Cardiac muscle cell (in vitro differentiated cells and primary cell): ENCODE measurements at places on chromosomes 4 and X. TPM values are rescaled to one million over a fixed set of nuclear protein-coding genes. Genes with fewer than 3 reads are reported as not detected.

DKC1 gene
- 15.1 and 30.9 TPM in 2 replicates for total RNA-seq

CXorf49 gene
- not detected in 2 replicates for total RNA-seq

PDK3 gene
- 55.0 and 60.0 TPM in 2 replicates for total RNA-seq

SPIN2A gene
- 0.51 and 1.3 TPM in 2 replicates for total RNA-seq

EGFL6 gene
- total RNA-seq, result 0.07 TPM in 1 of 2 replicates, not detected in the other

MUC7 gene
- total RNA-seq, result not detected in 2 replicates

LGI2 gene
- 4.8 and 7.2 TPM in 2 replicates for total RNA-seq

GRCh38 chrX:73262991-73263390, 48.3 kb upstream of the NAP1L2 start:
- no peaks in the 10 kb centered on the region for H3K27me3 ChIP-seq
- H3K4me3 ChIP-seq, result no peak overlapping the region
- DNase-seq, result no peak
- H3K27ac ChIP-seq, result no peak overlapping the region

DNA sequence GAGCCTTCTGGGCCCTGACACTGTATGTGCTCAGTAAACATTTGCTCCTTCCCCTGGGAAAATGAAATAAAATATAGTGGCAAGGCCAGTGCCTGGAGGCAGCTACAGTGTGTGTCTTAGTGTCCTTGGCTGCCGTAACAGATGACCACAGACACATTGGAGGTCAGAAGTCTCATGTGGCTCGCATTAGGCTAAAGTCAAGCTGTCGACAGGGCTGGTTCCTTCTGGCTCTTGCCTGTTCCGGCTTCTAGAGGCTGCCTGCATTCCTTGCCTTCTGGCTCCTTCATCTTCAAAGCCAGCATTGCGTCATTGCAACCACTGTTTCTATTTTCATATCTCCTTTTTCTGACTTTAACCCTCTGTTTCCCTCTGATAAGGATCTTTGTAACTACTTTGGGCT, 83.6 kb upstream of the STX18 start:
- DNase-seq, result peak; percentile 63
- no peak overlapping the region for H3K4me3 ChIP-seq
- peaks cover 7% of the 10 kb centered on the region for H3K4me1 ChIP-seq
- H3K27ac ChIP-seq, result no peak overlapping the region

- no peaks in the 10 kb centered on the region for H3K4me1 ChIP-seq
- no peak for DNase-seq
- H3K27me3 ChIP-seq, result no peaks in the 10 kb centered on the region
- no peak overlapping the region for H3K27ac ChIP-seq
- no peaks in the 10 kb centered on the region for H3K36me3 ChIP-seq
- H3K4me3 ChIP-seq, result no peak overlapping the region
Observed at GRCh38 chr4:16011173-16011572, 48.2 kb upstream of the FGFBP2 start.

- DNase-seq, result no peak
- H3K4me3 ChIP-seq, result no peak overlapping the region
- H3K27me3 ChIP-seq, result no peaks in the 10 kb centered on the region
- H3K36me3 ChIP-seq, result peaks cover 17% of the 10 kb centered on the region
Observed at GRCh38 chr4:20487446-20487845, 212.8 kb upstream of the PACRGL start.

GRCh38 chr4:78652282-78652876, 100.8 kb downstream of the ANXA3 start:
- no peaks in the 10 kb centered on the region for H3K4me1 ChIP-seq
- no peaks in the 10 kb centered on the region for H3K27me3 ChIP-seq
- peak; percentile 75 for DNase-seq

- no peak overlapping the region for H3K4me3 ChIP-seq
- H3K4me1 ChIP-seq, result no peaks in the 10 kb centered on the region
- no peak overlapping the region for H3K27ac ChIP-seq
- no peak for DNase-seq
- H3K36me3 ChIP-seq, result no peaks in the 10 kb centered on the region
- no peaks in the 10 kb centered on the region for H3K27me3 ChIP-seq
Observed at GRCh38 chr4:144799486-144799885, 153.5 kb downstream of the HHIP start.

- H3K36me3 ChIP-seq, result no peaks in the 10 kb centered on the region
- H3K4me1 ChIP-seq, result peaks cover 3% of the 10 kb centered on the region
- no peak overlapping the region for H3K4me3 ChIP-seq
- no peak for DNase-seq
Observed at GRCh38 chr4:8198206-8198905, 734 bp upstream of the SH3TC1 start.

- no peak overlapping the region for H3K27ac ChIP-seq
- H3K36me3 ChIP-seq, result no peaks in the 10 kb centered on the region
- peaks cover 12% of the 10 kb centered on the region for H3K4me1 ChIP-seq
- H3K4me3 ChIP-seq, result no peak overlapping the region
- no peak for DNase-seq
Observed at GRCh38 chr4:188434643-188435042, 295.4 kb downstream of the TRIML1 start.

DNA sequence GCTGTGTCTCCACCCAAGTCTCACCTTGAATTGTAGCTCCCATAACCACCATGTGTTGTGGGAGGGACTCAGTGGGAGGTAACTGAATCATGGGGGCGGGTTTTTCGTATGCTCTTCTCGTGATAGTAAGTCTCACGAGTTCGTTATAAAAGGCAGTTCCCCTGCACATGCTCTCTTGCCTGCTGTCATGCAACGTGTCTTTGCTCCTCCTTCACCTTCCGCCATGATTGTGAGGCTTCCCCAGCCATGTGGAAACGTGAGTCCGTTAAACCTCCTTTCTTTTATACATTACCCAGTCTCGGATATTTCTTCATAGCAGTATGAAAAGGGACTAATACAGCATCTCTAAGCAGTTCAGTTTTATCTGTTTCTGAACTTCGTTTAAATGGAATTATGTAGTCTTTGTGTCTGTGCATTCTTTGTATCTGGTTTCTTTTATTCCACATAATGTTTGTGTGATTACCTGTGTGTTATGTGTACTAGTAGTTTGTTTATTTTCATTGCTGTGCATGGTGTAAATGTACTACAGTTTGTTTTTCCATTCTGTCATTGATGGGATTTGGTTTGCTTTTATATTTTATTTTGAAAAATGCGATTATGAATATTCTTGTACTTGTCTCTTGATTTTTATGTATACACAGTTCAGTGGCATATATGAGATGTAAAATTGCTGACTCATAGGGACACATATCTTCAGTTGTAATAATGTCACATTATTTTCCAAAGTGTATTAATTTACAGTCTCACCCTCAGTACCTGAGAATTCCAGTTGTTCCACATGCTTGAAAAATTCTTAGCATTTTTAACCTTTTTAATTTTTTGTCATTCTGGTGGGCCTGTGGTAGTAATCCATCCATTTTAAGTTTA, 304.9 kb downstream of the GBA3 start:
- no peaks in the 10 kb centered on the region for H3K27me3 ChIP-seq
- DNase-seq, result no peak
- no peak overlapping the region for H3K27ac ChIP-seq
- H3K4me1 ChIP-seq, result no peaks in the 10 kb centered on the region
- H3K4me3 ChIP-seq, result no peak overlapping the region
- no peaks in the 10 kb centered on the region for H3K36me3 ChIP-seq

DNA sequence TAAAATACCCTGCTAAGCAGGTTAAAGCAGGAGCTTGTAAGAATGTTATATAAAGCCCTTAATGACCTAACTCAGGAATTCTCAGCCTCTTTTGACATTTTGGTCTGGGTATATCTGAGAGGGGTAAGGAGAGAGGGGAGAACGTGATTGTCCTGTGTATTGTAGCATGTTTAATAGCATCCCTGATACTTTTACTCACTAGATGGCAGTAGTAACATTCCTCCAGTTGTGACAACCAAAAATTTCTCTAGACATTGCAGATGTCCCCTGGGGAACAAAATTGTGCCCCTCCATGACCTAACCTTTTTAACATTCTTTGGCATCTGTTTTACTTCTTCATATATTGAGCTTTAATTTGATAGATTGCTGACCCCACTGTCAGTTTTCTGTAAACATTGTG, 17.9 kb downstream of the SMARCA5 start:
- H3K4me3 ChIP-seq, result no peak overlapping the region
- H3K36me3 ChIP-seq, result peaks cover 95% of the 10 kb centered on the region
- H3K27ac ChIP-seq, result no peak overlapping the region
- peak; percentile 27 for DNase-seq

DNA sequence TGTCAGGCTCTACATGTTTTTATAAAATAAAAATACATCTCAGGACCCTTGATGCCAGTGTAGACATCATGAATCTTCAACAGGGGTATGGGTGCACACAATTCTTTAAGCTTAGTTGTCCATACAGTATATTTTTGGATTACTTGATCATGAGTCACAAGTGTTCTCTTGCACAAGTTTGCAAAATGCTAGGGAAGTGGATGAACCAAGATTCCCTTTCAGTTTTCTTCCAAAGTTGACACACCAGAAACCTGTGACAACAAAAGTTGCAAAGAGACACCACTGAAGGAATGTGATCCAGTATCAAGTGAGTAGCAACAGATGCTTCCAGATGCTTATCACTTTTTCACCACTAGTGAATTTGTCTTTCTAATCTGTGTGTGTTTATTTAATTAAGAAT, 1021.2 kb downstream of the PCDH7 start:
- peaks cover 6% of the 10 kb centered on the region for H3K4me1 ChIP-seq
- H3K27me3 ChIP-seq, result no peaks in the 10 kb centered on the region
- H3K27ac ChIP-seq, result no peak overlapping the region
- no peak for DNase-seq

DNA sequence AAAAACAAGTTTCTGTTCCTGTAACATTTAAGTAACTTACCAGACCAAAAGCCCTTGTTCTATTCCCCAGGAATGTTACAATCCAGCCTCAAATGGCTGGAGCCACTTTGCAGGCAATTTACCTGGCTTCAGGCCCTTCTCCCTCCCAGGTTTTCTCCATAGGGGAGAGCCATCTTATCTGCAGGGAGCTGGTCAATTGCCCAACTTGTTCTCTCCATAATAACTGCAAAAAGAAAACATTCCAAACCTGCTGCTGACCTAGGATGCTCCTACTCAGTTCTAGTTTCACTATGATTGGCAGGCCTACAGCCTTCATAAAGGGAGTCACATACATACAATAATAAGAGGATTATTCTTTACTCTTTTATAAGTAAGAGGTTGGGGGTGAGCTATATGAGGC, 670.7 kb downstream of the PCDH7 start:
- no peaks in the 10 kb centered on the region for H3K4me1 ChIP-seq
- H3K4me3 ChIP-seq, result no peak overlapping the region
- H3K27ac ChIP-seq, result no peak overlapping the region
- DNase-seq, result no peak

GRCh38 chr4:109977854-109978501, 65.3 kb downstream of the EGF start:
- no peak overlapping the region for H3K4me3 ChIP-seq
- no peaks in the 10 kb centered on the region for H3K27me3 ChIP-seq
- no peak overlapping the region for H3K27ac ChIP-seq
- H3K4me1 ChIP-seq, result peaks cover 7% of the 10 kb centered on the region
- no peaks in the 10 kb centered on the region for H3K36me3 ChIP-seq
- DNase-seq, result peak; percentile 66

GRCh38 chrX:40440866-40441265, 139.9 kb upstream of the ATP6AP2 start:
- no peaks in the 10 kb centered on the region for H3K4me1 ChIP-seq
- no peaks in the 10 kb centered on the region for H3K27me3 ChIP-seq
- no peak for DNase-seq
- H3K4me3 ChIP-seq, result no peak overlapping the region
- no peak overlapping the region for H3K27ac ChIP-seq

GRCh38 chr4:14667624-14668151, 334.6 kb upstream of the CPEB2 start:
- no peak overlapping the region for H3K27ac ChIP-seq
- H3K36me3 ChIP-seq, result no peaks in the 10 kb centered on the region
- DNase-seq, result no peak

- no peak overlapping the region for H3K27ac ChIP-seq
- H3K27me3 ChIP-seq, result no peaks in the 10 kb centered on the region
- H3K4me1 ChIP-seq, result no peaks in the 10 kb centered on the region
- no peak overlapping the region for H3K4me3 ChIP-seq
- no peak for DNase-seq
Observed at GRCh38 chrX:28085653-28086052, 104.4 kb upstream of the DCAF8L1 start.

DNA sequence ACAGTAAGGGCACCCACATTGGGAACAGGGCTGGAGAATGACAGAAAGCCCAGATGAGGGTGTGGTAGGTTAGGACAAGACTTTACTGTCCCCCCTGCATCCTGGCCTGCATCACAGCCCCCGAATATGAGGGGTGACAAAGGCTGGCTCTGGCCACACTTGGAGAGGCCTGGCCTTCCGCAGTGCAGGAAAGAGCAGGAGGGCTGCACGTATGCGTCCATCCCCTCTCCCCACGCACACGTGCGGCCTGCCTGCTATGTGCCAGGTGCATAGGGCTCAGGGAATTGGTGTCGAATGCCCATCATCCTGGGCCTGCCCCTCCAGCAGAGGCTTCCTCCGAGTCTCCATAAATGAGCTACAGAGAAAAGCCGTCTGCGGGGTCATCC, 80.5 kb downstream of the ABLIM2 start:
- no peak overlapping the region for H3K27ac ChIP-seq
- no peak for DNase-seq
- H3K4me1 ChIP-seq, result peaks cover 22% of the 10 kb centered on the region
- H3K27me3 ChIP-seq, result no peaks in the 10 kb centered on the region

DNA sequence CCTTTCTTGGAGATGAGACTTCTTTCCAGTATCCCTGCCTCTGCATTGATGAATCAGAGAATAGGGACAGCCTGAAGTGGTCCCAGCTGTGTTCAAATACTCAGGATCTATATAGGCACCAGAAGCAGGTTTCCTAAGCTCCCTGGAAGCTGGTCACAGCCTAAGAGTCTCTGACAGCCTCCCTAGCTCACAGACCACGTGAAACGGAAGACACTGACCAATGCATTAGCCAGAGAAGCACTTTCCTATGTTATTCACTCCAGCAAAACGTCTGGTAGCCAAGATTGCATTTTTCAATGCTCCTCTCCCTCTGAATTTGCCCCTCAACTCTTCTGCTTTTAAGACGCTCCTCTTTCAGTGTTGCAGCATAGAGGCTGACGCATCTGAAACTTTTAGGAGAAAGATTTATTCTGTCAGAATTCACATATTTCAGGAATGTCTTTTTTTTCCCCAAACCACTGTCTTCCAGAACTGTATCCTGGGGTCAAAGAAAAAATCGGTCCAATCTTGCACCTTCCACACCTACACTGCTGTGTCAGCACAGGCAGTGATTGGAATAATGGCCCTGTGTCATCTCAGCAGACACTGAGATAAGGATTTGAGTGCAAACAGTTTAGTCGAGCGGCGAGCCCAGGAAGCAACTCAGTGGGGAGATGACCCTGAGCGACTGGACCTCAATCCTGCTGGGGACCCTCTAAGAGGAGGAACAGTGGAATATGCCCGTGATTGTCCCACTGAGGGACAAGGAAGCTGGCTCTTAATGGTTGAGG, 109.4 kb downstream of the SMIM20 start:
- no peak overlapping the region for H3K27ac ChIP-seq
- DNase-seq, result no peak
- H3K4me3 ChIP-seq, result no peak overlapping the region
- peaks cover 4% of the 10 kb centered on the region for H3K27me3 ChIP-seq
